ENCODE measurements at places on chromosomes 12 and 14.

DNA sequence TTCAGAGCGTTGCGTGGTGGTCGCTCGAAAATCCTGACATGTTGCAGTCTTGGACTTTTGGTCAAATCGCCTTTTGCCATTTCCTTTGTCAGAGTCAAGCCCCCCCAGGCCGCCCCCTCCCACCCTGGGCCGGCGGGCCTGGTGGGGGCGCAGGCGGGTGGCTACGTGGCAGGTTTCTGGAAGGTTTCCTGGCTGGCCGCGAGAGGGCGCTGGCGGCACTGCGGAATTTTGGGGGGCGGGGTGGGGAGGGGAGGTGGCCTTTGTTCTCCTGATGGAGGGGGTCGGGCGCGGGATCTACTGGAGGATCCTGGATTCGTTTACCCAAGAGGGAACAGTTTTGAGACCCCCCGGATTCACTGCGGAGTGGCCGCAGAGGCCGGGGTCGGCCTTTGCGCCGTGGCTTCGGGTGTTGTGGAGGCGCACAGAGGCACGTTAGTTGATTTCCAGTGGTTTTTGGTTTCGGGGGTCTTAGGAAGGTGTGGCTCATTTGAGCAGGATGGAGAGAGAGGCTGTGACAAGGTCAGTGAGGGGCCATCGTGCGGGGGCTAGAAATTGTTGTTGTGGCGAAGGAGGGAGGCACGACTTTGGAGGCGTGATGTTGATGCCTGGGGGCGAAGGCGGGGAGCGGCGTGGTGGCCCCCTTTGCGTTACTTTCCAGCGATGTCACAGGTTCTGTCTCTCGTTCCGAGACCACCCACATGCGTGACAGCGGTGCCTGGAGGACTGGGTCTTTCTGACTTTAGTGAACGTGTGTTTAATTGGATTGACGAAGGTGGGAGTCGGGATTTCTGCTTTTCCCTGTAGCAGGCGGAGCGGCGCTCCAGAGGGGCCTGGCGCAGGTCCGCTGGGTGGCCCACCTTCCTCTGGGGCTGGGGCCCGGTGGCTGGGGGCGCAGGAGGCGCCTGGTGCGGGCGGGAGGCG is 1.4 kb downstream of the MEG3 start:
- DNase-seq, result peak; percentile 26

GRCh38 chr14:99632410-99633035 is 12.4 kb upstream of the HHIPL1 start:
- no peak for DNase-seq

DNA sequence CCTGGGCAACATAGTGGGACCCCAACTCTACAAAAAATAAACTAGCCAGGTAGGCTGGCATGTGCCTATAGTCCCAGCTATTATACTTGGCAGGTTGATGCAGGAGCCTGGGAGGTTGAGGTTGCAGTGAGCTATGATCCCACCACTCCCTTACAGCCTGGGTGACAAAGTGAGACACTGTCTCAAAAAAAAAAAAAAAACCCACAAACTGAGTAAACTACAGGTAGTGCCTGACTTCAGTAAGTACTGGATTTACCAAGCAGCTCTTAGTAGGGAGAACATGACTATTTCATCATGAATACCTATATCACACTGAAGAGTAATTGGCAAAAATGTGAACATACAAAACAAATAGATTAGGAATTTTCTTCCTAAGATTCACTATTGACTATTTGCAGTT is 32.4 kb upstream of the AP4S1 start:
- DNase-seq, result no peak

DNA sequence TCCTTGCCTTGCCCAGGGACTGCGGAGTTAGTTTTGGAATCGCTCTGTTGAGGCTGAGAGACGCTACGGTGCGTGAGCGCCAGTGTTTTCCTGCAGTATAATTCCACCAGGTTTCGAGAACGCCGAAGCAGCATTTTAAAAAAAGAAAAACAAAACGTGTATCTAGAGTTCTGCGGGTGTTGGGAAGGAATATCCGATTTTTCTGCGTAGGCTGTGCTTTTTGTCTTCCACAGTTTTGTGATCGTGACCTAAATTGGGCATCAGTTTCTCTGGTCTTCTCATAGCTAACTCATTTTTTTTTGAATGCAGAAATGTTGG is 778 bp downstream of the DNM1L start:
- no peak for DNase-seq

DNA sequence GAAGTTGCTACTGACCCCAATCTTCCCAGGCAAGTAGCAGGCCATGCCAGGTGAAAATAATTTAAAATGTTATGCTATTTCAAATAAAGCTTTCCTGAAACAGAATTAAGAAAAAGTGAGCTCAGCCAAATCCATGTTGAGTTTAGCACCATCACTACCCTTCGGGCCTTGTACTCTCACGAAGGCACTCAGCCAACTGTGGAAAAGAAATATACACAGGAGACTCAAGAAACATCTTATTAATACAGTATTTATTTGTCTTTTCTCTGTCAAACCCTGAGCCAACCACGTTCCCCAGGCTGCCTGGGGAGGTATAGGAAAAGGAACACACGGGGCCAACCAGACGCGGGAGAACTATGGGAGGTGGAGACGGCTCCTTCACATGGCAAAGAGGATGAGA is 10.9 kb downstream of the ATP5MC2 start:
- no peak for DNase-seq

- DNase-seq, result peak; percentile 35
Observed at GRCh38 chr14:24900269-24901100, 149.5 kb downstream of the STXBP6 start.

- DNase-seq, result peak; percentile 62
Observed at GRCh38 chr12:120352117-120352516, 16.8 kb downstream of the MSI1 start.

DNA sequence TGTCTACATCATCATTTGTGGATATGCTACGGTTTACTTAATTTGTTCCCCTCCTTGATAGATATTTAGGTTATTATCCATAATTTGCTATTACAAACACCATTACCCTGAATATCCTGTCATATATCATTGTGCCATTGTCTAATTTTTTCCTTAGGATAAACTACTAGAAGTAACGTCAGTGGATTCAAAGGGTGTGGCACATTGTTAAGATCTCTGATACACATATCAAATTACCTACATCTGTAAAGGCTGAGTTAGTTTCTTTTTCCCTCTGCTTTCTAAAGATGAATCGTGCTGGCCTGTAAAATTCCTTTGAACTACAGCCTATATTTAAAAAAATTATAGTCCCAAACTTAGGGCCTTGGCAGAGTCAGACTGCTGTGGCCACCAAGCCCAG is 53.9 kb upstream of the STRN3 start:
- peak; percentile 19 for DNase-seq

DNA sequence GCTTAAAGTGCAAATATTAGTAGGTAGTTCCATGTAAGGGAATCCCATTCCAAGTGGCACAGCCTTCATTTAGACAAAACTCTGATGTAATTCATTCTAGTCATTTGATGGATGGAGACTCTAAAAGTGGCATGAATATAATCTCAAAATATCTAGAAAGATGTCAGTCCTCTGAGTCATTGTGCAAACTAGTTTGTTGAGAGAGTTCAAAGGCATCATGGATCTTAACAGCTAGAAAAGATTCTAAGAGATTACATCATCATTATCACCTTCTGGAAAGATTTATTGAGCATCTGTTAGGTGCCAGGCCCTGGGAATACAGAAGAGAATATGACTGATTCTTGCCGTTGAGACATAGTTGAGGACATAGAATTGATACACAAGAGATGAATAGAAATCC is 30.7 kb downstream of the CRADD start:
- DNase-seq, result peak; percentile 54

DNA sequence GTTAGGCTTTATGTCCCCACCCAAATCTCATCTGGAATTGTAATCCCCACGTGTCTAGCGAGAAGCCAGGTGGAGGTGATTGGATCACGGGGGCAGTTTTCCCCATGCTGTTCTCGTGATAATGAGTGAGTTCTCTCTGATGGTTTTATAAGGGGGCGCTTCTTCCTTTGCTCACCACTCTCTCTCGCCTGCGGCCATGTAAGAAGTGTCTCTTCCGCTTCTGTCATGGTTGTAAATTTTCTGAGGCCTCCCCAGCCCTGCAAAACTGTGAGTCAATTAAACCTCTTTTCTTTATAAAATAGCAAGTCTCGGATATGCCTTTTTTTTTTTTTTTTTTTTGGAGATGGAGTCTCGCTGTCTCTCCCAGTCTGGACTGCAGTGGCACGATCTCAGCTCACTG is 13.3 kb downstream of the IL31 start:
- DNase-seq, result no peak

DNA sequence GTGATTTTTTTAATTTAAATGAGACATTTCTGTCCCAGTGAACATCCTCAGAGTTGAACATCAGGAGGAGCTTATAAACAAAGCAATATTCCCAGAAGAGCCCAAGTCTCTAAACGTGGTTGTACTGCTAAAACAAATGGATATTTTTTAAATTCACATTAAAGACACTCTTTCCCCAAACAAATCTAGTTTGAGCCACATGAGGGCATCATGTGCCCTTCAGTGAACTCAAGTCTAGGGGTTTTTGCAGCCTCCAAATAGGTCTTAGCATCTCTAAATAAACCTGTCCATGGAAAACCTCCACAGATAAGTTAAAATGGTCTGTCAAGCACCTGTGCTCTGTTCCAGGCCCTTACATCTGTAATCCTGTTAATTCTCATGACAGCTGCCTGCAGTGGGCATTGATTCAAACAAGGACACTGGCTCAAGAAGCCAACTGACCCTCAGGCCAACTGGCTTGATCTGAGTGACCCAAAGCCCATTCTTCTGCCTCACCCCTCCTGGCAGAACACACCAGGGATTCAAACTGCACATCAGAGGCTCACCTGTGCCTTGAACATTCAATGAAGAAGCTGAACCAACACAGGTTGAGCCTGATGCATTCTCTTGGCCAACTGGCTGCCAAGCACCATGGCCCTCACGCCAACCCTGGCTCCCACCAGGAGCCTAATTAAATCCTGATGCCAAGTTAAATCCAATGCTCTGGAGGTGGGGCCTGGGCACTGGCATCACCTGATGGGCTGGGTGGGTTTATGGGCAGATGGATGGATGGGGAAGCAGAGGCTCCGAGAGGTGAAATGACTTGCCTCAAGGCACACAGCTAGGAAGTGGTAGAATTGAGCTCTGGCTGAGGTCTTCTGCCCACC is 8.6 kb downstream of the ISCU start:
- DNase-seq, result peak; percentile 62

- no peak for DNase-seq
Observed at GRCh38 chr12:49887536-49888401, 15.9 kb downstream of the FAIM2 start.

DNA sequence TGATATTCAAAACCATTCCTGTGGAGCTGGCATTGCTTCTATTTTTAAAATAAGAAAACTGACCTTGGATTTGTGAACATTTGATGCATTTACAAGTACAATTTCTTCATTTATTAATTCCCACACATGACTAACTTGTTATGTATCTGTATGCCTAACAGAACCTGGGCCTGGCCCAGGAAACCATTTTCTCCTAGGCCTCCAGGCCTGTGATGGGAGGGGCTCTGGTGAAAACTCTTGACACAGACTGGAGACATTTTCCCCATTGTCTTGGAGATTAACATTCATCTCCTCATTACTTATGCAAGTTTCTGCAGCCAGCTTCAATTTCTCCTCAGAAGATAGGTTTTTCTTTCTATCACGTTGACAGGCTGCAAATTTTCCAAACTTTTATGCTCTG is 42.0 kb downstream of the GLIPR1L2 start:
- DNase-seq, result no peak

- DNase-seq, result no peak
Observed at GRCh38 chr12:106671840-106672239, 89.0 kb downstream of the RFX4 start.

Measured in LHCN-M2 (cell line).